ENCODE measurements at places on chromosomes 5 and 9.

DNA sequence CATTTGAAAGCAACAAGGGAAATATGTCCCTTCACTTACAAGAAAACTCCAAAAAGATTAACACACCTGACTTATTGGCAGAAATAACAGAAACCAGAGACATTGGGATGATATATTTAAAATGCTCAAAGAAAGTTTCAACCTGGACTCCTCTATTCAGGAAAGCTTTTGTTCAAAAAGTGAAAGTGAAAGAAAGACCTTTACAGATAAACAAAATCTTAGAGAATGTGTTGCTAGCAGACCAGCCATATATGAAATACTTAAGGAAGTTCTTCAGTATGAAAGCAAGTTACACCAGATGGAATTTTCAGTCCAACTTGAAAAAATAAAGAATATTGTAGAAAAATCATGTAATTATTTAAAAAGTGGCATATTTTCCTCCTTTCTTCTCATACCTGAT, 1075.1 kb downstream of the NR2F1-AS1 start:
- no peak for DNase-seq

GRCh38 chr9:21357479-21358460, 7.1 kb upstream of the IFNA6 start:
- no peak for DNase-seq

GRCh38 chr5:141965071-141965470, 3.8 kb upstream of the RNF14 start:
- no peak for DNase-seq

DNA sequence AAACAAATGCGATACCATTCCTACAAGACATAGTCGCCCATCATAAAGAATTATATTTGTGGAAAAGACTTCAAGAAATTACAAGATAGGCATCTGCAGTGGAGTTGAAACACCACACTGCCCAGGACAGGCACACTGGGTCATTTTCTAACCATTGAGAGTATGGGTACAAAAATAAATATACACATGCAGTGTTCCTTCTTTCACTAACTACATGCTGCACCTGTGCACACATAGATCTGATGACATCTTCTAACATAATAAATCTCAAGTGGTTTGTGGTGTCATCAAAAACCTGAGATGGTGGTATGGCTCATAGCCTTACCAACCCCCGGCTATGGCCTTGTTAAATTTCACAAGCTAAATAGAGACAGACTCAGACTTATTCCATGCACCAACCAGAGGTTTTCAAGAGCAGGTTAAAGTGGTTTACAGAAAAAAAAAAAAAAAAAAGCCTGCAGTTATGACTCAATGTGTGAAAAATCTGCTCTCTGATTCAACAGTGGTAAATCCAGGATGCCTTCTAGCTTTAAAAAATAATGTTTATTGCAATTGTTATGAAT, 12.4 kb upstream of the NFIB start:
- DNase-seq, result no peak

GRCh38 chr9:95206143-95206542, 111.4 kb downstream of the FANCC start:
- DNase-seq, result no peak

GRCh38 chr5:64666078-64666477, 24.2 kb upstream of the SHISAL2B start:
- no peak for DNase-seq

- DNase-seq, result no peak
Observed at GRCh38 chr5:59115345-59115744, 532.5 kb downstream of the RAB3C start.

DNA sequence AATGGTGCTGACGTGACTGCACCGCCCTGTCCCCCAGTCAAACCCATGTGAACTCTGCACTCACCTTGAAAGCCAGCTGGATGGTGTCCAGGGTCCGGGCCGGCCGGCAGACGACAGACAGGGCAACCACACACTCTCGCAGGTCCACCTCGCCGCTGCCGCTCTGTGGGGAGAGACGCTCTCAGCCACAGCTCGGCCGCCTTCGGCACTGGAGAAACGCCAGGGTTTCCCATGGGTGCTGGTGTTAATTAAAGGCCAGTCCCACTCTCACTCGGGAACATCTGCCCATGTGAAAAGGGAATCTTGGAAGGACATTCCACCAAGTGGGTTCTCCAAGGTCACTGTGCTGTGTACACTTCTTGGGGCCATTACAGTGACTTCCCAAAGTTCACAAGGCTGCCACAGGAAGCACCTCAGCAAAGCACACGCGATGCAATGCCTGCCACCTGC, 25.5 kb upstream of the SLC6A3 start:
- no peak for DNase-seq

Data from lower lobe of right lung (tissue), 2 donors.